ENCODE measurements at places on chromosomes 1 and 21.
A peak's percentile ranks its signal among the peaks of the same experiment; 100 is the strongest.

- no peak for DNase-seq
- no peaks in the 10 kb centered on the region for H3K36me3 ChIP-seq
- no peak overlapping the region for H3K27ac ChIP-seq
- no peaks in the 10 kb centered on the region for H3K4me1 ChIP-seq
- no peak overlapping the region for H3K4me3 ChIP-seq
- H3K27me3 ChIP-seq: no peaks in the 10 kb centered on the region
Observed at GRCh38 chr1:70090141-70090540, 115.2 kb downstream of the LRRC40 start.

GRCh38 chr1:14141656-14142055, 441.7 kb downstream of the PRDM2 start:
- H3K4me1 ChIP-seq: no peaks in the 10 kb centered on the region
- no peaks in the 10 kb centered on the region for H3K36me3 ChIP-seq
- H3K27ac ChIP-seq: no peak overlapping the region

GRCh38 chr21:35635261-35635660, 425.1 kb downstream of the SETD4 start:
- DNase-seq: no peak
- no peak overlapping the region for H3K27ac ChIP-seq
- peaks cover 5% of the 10 kb centered on the region for H3K27me3 ChIP-seq
- H3K4me3 ChIP-seq: no peak overlapping the region
- no peaks in the 10 kb centered on the region for H3K36me3 ChIP-seq
- no peaks in the 10 kb centered on the region for H3K4me1 ChIP-seq

DNA sequence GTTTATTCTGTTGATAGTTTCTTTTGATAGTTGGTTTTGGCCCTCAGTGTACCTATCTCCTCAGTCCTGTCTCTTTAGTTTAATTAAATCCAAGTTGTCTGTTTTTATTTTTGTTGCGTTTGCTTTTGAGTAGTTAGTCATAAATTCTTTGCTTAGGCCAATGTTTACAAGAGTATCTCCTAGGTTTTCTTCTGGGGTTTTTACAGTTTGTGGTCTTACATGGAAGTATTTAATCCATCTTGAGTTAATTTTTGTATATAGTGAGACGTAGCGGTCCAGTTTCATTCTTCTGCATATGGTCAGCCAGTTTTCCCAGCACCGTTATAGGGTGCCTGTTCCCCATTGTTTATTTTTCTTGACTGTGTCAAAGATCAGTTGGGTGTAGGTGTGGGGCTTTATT, 139.4 kb downstream of the POU2F1 start:
- DNase-seq: no peak
- H3K36me3 ChIP-seq: peaks cover 2% of the 10 kb centered on the region
- H3K27me3 ChIP-seq: no peaks in the 10 kb centered on the region
- no peaks in the 10 kb centered on the region for H3K4me1 ChIP-seq

DNA sequence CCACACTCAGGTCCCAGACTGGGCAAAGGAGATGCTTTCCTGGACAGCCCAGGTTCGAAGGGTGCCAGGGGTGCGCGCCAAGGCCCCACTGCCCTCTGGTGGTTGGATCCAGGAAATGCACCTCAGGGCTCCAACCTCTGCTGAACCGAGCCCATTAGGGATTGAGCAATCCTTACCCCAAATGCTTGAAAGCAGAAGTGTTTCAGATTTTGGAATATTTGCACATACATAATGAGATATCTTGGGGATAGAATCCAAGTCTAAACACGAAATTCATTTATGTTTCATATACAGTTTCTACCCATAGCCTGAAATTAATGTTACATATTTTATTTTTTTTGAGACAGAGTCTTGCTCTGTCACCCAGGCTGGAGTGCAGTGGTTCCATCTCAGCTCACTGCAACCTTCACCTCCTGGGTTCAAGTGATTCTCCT, 57.4 kb downstream of the SLC9A1 start:
- peaks cover 3% of the 10 kb centered on the region for H3K27me3 ChIP-seq
- peaks cover 14% of the 10 kb centered on the region for H3K4me1 ChIP-seq
- peak; percentile 64 for DNase-seq
- no peak overlapping the region for H3K4me3 ChIP-seq
- H3K36me3 ChIP-seq: peaks cover 3% of the 10 kb centered on the region
- H3K27ac ChIP-seq: no peak overlapping the region

- H3K27me3 ChIP-seq: peaks cover 2% of the 10 kb centered on the region
- H3K4me1 ChIP-seq: peaks cover 34% of the 10 kb centered on the region
- H3K36me3 ChIP-seq: peaks cover 23% of the 10 kb centered on the region
- DNase-seq: no peak
- no peak overlapping the region for H3K4me3 ChIP-seq
Observed at GRCh38 chr1:231558708-231559185, 30.3 kb downstream of the TSNAX start.

DNA sequence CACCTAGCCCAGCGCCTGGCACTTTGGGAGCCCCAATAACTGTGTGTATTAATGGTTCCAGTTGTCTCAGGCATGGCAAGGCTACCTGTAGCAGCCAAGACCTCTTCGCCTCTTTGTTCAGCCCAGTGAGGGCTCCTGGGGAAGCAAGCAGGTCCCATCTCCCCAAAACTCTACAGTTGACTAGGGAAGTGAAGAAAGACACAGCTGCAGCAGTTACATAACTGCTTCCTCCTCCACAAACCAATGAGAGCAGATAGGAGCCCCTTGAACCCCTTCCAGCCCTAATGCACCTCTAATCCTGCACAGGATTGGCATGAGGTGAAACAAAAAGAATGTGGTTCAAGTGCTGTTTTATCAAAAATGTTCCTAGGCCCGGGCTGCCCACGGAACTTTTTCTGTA, 100.5 kb downstream of the SYF2 start:
- H3K36me3 ChIP-seq: no peaks in the 10 kb centered on the region
- no peak overlapping the region for H3K27ac ChIP-seq
- no peaks in the 10 kb centered on the region for H3K4me1 ChIP-seq
- peaks cover 20% of the 10 kb centered on the region for H3K27me3 ChIP-seq
- no peak for DNase-seq

DNA sequence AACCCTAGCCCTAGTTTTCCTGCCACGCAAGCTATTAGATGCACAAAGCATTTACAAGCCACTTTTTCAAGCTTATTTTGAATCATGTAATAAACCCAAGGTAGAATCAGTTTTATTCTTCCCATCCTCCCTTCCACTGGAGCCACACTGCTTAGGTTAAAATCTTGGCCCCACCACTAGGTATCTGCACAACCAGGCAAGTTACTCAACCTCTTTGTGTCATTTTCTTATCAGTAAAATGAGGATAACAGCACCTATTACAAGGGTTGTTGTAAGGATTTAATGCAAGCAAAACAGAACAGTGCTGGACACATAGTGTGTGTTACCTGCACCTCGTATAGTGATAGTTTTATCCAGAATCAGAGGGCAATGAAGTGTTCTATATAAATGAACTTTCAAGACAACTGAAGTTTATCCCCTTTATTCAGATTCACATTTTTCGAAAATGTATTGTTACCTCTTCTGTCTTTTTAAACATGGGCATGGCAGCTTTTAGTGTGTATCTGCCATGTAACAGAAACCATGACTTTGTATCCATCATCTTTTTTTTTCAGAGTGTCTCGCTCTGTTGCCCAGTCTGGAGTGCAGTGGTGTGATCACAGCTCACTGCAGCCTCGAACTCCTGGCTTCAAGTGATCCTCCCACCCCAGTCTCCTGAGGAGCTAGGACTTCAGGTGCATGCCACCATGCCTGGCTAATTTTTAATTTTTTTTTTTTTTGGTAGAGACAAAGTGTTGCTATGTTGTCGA, 17.2 kb upstream of the TTC39A start:
- H3K27ac ChIP-seq: no peak overlapping the region
- no peaks in the 10 kb centered on the region for H3K4me1 ChIP-seq
- no peak overlapping the region for H3K4me3 ChIP-seq
- no peaks in the 10 kb centered on the region for H3K36me3 ChIP-seq

GRCh38 chr1:82064691-82065090, 264.0 kb downstream of the ADGRL2 start:
- no peak overlapping the region for H3K27ac ChIP-seq
- H3K36me3 ChIP-seq: no peaks in the 10 kb centered on the region
- H3K4me3 ChIP-seq: no peak overlapping the region
- DNase-seq: no peak
- H3K27me3 ChIP-seq: no peaks in the 10 kb centered on the region
- H3K4me1 ChIP-seq: no peaks in the 10 kb centered on the region

DNA sequence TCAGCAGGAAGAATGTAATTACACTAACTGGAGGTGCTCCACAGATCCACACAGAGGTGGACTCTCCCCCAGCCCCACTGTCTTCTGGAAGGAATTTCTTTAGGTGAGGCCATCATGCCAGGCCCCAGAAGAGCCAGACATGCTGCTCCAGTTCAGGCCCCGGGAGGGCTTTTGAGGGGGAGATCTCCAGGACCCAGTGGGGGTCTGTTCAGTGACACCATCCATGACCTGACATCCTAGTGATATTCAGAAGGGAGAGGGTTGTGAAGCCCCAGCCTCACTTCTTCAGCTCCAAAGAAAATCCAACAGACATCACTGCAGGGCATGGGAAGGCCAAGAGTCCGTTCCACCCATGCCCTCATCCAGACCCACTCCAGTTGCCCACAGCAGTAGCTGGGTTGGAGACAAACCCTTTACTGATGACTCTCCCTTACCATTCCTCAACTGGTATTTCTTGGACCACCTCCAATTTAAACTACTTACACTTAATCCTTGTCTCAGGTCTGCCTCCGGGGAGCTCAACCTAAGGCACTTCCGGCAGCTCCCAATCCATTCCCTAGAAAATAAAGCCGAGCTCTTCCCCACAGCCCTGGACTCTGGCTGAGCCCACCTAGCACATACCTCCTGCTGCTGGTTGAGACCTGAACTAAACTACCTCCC, 39.2 kb downstream of the CSMD2 start:
- no peaks in the 10 kb centered on the region for H3K36me3 ChIP-seq
- H3K4me1 ChIP-seq: no peaks in the 10 kb centered on the region
- no peaks in the 10 kb centered on the region for H3K27me3 ChIP-seq
- no peak for DNase-seq

DNA sequence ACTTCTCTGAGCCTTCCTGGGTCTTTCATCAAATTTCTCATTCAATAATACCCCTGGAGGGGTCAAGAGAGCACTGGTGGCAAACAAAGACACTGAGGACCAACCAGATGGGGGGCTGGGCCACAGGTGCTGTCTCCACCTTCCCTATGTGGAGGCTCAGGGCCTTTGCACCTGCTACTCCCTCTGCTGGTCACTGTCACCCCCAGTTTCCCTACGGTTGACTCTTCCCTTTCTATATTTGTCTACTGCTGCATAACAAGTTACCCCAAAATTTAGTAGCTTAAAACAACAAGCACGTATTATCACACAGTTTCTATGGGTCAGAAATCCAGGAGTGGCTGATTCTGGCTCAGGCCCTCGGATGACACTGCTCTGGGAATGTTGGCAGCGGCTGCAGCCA, 138.8 kb upstream of the RUNX3 start:
- H3K4me3 ChIP-seq: no peak overlapping the region
- no peaks in the 10 kb centered on the region for H3K36me3 ChIP-seq
- no peak overlapping the region for H3K27ac ChIP-seq
- DNase-seq: no peak

- H3K4me3 ChIP-seq: no peak overlapping the region
- H3K36me3 ChIP-seq: no peaks in the 10 kb centered on the region
- H3K27ac ChIP-seq: no peak overlapping the region
- no peaks in the 10 kb centered on the region for H3K4me1 ChIP-seq
- no peak for DNase-seq
- H3K27me3 ChIP-seq: no peaks in the 10 kb centered on the region
Observed at GRCh38 chr1:164618202-164618564, 59.2 kb downstream of the PBX1 start.

DNA sequence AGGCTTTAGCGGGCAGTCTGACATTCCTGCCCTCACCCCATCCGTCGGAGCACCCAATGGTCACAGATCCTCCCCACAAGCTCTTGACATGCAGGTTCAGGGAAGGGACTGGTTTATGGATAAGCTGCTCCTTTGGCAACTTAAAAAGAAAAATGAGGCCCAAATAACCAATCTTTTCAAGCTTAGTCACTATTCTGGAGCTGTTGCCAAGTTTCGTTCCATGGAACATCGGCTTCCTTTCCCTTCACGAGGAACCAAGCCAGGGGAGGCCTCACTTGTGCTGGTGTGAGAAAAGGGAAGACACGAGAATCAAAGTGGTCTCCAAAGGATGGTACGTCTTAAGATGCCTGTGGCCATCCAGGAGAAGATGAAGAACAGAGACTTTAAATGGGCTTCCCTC, 46.1 kb upstream of the LPAR3 start:
- no peak overlapping the region for H3K4me3 ChIP-seq
- DNase-seq: no peak
- H3K36me3 ChIP-seq: peaks cover 14% of the 10 kb centered on the region
- H3K4me1 ChIP-seq: peaks cover 7% of the 10 kb centered on the region
- no peaks in the 10 kb centered on the region for H3K27me3 ChIP-seq

All from activated T-helper 1 cell treated with anti-CD3 and anti-CD28 coated beads, Interleukin-12 subunit alpha, Interleukin-12 subunit beta, Interleukin-2, Interleukin-4 antibody, amounts not matched to agents 30 ng/mL and 10 ng/mL and 1 ng/mL, durations not matched to agents 14 hours and 24 hours and 36 hours (primary cell).